NCI-H524 (cell line): ENCODE measurements at places on chromosomes 16 and 17.

DNA sequence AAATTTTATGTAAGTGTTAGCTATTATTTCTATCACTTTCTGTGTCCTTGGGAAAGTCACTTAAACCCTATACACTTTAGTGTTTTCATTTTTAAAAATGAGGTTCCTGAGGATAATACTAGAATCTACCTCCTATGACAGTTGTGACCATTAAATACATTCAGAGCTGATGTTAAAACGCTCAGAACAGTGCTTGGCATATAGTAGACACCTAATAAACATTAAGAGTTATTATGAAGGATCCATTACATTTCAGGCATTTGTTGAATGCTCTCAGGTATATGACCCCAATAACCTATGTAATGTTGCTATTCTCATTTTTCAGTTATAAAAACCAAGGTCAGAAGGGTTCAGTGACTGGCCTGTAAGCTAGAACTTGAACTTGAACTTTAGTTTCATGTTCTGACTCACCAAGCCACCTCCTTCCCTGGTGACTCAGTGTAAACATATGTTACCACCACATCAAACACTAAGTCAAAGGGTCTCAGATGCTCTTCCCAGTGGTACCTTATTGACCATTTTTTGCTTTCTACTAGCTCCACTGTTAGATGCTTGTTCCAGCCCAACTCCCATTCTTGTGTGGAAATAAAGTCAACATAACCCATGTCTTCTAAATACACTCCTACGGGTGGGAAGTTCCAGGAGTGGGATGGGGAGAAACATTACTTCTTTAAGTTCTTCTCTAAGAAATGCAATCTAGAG is 47.6 kb downstream of the HSD17B2 start:
- no peak for DNase-seq

DNA sequence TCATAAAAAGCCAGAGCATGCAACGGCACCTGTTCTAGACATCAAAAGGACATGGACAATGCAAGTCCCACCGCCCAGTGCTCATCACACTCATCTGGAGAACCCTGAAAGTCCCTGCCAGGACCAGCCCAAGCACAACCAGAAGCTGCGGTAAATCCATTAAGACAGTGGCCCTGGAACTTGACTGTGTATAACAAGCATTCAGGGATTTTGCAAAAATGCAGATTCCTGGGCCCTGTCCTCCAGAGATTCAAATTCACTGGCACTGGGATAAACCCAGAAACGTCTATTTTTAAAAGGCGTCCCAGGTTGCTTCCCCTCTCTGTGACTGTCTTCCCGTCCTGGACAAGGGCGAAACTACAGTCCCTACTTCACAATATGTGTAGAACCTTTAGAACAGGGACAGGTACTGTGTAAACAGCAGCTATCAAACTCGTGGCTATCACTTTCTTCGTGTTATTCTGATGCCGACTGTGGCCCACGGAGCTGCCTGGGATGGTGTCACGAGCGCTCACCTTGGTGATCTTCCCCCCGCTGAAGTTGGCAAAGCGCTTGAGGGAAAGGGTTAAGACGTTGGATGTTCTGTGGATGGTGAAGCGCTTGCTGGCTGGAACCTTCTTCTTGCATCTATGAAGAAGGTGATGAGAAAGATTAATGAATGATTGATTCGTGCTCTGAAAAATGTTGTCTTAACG is 22.3 kb downstream of the USP36 start:
- no peak for DNase-seq

DNA sequence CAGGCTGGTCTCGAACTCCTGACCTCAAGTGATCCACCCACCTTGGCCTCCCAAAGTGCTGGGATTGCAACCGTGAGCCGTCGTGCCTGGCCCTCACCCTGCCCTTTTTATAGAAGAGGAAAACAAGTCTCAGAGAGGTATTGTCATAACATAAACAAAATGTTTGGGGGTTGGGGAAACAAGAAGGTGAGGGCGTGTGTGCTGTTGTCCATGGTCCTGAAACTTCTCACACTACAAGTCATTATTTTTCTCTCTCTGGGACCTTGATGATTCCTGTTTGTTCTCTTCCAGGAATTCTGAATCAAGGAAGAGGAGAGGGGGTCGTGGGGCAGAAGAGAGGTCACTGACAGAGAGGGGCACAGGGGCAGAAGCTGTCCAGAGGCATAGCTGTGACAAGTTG is 160.2 kb upstream of the LHX1 start:
- DNase-seq: no peak

DNA sequence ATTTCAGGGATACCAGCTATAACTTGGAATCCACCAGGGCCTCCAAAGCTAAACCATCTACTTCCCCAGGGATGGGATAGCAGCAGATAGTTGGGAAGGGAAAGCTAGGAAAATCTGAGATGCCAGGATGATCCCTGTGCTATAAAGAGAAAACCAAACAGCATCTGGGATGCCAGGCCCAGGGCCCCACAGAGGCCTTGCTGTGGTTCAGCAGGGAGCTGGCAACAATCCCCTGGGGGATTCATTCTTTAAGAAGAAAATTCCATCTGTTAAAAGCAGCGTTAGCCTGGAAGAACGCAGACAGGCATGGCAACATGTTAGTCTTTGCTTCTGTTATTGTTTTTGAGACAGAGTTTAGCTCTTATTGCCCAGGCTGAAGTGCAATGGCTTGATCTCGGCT is 16.6 kb downstream of the MYO18A start:
- DNase-seq: peak; percentile 99

DNA sequence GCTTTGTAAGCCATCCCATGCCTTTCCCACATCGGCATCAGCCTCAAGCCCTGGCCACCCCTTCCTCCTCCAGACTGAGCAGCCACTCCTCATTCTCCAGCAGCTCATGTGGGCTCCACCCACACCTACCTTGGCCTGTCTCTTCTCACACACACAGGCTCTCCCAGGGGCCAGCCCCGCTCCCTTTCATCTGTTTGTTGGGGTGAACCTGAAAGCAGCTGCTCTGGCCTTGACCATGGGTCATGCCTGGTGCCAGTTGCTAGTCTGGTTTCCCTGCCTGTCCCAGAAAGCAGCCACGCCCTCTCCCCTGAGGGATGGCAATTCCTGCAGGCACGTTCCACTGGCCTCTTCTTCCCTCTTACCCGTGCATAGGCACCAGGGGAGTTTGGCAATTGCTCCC is 11.4 kb upstream of the TMEM238L start:
- no peak for DNase-seq

DNA sequence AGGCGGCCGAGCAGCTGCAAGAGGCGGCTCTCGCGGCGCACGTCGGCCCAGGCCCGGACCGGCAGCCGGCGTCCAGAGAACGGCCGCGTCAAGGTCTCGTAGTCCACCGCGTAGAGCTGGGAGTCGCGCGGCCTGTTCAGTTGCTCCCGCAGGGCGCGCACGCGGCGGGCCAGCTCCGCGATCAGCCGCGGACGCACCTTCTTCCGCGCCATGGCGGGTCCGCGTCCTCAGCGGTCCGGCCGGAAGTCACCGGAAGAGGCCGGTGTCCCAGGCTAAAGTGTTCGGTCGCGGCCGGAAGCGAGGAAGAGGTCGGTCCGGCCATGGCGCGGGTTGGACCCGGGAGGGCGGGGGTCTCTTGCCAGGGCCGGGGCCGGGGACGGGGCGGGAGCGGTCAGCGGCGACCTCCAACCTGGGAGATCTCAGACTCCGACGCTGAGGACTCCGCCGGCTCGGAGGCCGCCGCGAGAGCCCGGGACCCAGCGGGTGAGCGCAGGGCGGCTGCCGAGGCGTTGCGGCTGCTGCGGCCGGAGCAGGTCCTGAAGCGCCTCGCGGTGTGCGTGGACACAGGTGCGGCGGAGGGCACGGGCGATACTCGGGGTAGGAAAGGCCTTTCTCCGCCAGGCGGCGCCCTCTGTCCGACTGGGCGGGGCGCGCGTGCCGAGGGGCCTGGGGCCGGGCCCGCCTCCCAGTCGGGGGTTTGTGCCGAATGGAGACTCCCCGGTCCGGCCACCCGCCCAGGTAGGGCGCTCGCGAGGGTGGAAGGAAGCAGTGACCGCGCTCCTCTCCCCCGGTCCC is at the start of gene MRPS34:
MRPS34 (minus strand) TSS at position 227 of the 795 bp plus-strand sequence; CDS start at position 212, 15 bp downstream.
- DNase-seq: peak; percentile 62

GRCh38 chr17:75487351-75488070 is 27.8 kb downstream of the CASKIN2 start:
- no peak for DNase-seq

- DNase-seq: no peak
Measured at GRCh38 chr16:48958681-48959080, 323.0 kb downstream of the CBLN1 start.

DNA sequence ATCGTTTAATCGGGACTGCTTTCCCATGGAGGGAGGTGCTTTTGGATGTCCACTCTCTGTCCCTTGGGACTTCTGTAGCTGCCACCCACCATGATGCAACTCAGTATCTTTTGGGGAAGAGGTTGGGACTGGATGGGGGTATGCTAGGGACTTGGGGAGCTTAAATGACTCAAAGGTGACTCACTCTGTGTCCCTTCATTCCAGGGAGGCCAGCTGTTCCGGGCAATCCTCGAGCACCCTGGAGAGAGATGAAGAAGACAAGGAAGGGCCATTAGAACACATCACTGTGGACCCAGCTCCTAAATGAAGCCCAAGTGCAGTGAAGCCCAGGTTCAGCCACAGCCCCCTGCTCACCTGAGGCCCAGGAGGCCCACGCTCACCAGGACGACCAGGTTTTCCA is 4.6 kb downstream of the COL1A1 start:
- no peak for DNase-seq

GRCh38 chr16:79419148-79419547 is 181.4 kb downstream of the MAF start:
- DNase-seq: no peak

- DNase-seq: no peak
Measured at GRCh38 chr17:27802962-27803680, 2.8 kb upstream of the NOS2 start.

- no peak for DNase-seq
Measured at GRCh38 chr16:57025941-57026777, 36.8 kb downstream of the NLRC5 start.

DNA sequence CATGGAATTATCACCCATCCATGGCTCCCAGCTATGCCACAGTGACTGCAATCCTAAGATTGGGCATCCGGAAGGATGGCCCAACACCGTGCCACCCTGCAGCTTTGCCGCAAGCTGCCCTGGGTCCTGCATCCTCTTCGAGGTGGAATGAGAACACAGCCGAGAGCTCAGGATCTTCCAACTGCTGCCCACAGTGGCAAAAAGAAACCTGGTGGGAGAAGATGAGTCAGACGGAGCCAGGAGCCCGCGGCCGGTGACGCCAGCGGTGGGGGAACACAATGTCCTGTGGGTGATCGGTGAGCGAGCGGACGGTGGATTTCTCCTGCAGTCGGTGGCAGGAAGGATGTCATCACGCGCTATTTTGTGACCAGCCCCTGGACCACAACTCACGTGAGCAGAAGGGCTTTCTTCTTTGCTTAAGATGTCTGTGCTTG is 20.1 kb downstream of the CD7 start:
- DNase-seq: no peak

DNA sequence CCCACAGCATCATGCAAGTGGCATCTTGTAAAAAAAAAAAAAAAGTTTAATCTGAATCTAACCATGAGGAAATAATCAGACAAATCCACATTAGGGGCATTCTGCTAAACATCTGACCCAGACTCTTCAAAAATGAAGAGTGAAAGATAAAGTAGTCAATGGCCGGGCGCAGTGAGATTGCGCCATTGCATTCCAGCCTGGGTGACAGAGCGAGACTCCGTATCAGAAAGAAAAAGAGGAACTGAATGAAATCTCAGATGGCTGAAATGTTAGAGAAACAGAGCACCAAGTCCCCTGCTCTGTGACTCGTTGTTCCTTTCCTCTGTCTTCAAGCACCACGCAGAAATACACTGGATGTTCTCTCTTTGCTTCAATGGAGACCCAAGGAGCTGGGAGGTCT is 12.7 kb upstream of the RNF135 start:
- DNase-seq: no peak

DNA sequence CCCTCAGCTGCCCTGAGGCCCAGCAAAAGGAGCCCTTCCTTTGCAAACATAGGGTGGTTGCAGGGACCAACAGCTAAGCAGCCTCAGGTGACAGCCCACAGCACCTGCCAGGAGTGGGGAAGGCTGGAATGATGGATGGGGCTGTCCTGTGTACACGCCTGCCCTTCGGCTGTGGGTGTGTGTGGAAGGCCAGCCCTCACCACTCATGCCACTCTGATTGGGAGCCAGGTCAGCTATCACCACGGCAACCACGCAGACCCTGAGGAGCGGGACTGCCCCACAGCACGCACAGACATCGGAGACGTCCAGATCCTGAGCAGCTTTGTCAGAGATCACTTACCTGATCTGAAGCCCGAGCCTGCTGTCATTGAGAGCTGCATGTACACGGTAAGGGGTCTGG is 11.9 kb downstream of the PIPOX start:
- DNase-seq: no peak

DNA sequence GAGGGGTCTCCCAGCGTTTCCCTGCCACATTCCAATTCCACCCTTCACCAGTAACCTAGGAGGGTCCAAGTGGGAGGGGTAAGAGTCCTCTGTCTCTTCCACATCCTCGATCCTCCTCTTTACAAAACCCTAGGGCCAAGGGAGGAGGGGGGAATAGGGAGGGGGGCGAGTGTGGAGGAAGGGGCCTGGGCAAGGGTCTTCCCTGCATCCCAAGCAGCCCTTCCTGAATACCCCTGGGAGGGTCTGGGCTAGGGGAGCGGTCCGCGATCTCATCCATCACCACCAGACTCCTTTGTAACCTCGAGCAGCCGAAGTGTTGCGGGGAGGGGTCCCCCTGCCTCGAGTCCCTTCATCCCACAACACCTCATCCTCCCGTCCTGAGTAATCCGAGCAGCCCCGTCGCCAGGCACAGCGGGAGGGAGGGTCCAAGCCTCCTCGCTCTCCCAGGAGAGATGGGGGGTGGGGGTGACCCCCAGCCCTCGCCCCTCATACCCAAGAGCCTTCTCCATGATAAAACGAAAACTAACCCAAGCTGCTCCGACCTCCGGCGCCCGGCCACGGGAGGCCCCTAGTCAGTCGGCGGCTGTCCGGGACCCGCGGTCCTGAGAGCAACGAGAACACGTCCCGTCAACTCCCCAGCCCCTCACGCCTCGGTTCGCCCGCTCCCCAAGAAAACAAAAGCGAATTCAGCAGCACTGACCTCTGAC is 502 bp downstream of the SMPD3 start:
- peak; percentile 56 for DNase-seq

DNA sequence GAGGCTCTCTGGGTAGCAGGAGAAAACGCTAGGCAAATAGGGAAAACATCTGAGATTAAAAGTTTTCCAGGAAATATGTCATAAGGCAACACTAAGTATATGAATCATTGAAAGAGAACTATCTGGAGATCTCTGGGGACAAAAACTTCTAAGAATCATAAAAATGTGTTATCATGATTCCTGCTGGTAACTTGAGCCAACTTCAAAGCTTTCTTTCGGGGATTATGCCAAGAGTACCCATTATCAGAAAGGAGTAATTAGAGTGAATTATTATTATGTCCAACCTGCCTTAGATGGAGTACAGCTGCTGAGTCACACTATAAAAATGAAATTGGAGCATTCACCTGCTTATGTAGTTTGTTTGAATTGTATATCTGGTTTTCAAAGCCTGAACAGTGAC is 488.5 kb upstream of the SOX9 start:
- DNase-seq: peak; percentile 48

DNA sequence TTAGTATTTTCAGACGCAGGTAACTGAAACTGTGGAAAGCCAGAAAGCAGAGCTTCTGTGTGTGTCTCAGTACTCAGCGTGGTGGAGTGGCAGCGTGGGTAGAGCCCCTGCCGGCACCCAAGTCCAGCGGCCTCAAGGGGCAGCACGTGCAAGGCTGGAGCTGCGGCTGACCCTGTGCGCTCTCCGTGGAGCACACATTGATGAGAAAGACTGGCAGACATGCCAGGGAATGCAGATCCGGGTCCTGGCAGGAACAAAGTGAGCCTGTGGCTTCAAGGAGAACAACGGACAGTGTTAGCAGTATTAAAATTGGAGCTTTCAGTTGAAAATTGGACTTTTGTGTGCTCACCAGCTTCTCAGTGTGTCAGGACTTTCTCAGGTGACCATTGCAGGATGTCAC is 23.3 kb downstream of the ZC3H18 start:
- no peak for DNase-seq
